ENCODE measurements at places on chromosomes 7 and 10.

DNA sequence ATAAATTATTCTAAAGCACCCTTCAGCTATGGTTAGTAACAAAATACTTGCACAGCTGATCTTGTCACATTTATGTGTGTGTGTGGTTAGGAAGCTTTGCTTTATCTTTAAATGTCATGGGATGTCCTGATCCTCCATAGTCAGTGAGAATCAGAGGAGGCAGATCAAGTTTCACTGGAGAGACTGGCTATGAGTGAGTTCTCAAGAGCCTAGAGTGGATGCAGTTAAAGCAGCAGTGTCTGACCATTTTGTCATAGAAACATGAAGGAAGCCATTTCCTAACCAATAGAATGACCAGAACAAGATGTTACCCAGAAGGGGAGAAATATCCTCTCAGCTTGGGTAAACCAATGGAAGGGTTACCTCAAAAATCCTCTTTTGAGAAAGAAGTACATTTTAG, 207.2 kb upstream of the DKK1 start:
- peak; percentile 3 for DNase-seq

DNA sequence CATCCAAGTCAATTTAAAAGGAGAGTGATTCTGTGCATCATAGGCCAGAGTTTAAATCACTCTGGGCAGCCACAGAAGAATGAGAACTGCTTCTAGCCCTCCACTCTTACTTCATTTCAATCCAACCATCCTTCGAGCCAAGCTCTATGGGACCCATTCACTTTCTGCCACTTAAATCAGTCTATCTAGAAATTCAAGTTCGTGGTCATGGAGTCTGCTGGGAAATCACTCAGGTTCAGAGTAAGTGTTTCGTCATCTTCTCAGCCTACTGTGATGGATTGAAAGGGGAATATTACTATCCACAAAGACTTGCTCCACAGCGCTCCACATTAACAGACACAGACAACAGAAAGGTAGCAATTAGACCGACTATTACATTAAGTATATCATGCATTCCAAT, 4.6 kb downstream of the DCLRE1C start:
- DNase-seq: no peak

- no peak for DNase-seq
These were observed 54.1 kb downstream of the UBE2H start for GRCh38 chr7:129898502-129899160.

- DNase-seq: no peak
These were observed 85.0 kb upstream of the ZNF800 start for GRCh38 chr7:127477295-127478023.

DNA sequence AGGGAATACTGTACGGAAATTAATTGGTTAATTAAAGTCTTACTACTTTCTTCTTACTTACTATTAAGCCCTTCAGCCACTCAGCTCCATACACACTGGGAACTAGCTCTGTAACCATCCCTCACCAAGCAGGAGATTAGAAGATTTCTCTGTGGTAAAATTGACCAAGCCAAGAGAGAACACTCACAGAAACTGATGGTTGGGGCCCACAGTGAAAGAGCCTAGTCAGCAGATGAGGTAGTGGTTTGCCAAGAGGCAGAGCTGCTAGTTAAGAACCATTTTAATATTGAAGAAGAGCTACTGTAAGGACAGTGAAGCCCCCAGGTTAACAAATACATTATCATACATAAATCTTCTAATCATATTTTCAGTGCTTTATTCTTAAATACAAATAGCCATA, 21.8 kb upstream of the C10orf53 start:
- DNase-seq: no peak

DNA sequence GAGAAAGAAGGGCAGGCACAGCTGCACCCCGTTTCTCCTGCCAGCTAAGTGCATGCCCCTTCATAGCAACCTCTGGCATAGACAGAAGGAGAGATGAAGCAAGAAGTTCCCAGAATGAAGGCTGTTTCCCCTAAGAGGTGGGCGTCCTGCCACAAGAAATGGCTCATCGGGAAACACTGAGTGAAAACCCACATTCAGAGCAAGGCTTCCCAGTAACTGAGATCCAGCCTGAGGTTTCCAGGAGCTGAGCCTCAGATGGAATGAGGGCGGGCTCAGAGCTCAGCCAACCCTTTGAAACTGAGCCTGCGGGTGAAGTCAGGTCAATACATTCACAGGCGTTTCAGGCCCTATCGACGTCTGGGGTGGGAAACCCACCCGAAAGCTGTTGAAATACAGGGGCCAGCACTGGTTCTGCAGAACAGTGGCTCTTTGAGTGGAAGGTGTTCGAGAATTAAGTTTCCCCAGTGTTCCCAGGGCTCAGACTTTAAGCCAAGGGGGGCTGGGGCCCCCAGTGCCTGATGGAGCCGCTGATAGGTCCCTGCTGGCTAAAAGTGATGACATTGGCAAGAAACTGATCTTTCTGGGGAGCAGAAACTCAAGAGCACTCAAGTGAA, 510.2 kb downstream of the RPS24 start:
- DNase-seq: no peak

- DNase-seq: no peak
These were observed 32.2 kb upstream of the MCU start for GRCh38 chr10:72659694-72660093.

DNA sequence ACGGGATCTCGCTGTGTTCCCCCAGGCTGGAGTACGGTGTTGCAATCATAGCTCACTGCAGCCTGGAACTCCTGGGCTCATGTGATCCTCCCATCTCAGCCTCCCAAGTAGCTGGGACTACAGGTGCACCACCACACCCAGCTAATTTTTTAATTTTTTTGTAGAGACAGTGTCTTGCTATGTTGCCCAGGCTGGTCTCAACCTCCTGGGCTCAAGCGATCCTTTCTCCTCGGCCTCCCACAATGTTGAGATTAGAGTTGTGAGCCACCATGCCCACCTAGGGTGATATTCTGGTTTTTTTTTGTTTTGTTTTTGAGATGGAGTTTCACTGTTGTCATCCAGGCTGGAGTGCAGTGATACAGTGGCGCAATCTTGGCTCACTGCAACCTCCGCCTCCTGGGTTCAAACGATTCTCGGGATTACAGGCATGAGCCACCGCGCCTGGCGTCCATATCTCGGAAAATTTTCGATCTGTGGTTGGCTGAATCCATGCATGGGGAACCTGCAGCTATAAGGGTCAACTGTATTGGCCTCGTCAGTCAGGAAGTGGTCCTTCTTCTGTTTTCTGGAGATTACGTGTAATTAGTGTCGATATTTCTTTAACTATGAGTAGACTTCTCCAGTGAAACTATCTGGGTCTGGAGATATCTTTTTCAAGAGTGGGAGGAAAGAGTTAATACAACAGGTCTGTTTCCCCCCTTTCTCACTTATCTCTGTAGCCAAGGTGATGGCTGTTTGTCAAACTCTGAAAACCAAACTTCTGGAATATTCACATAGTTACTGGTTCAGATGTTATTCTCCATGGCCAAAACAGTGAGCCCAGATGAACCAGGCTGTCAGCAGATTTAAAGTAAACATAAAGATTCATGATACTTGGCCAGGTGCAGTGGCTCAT, 21.0 kb upstream of the FIS1 start:
- DNase-seq: no peak

DNA sequence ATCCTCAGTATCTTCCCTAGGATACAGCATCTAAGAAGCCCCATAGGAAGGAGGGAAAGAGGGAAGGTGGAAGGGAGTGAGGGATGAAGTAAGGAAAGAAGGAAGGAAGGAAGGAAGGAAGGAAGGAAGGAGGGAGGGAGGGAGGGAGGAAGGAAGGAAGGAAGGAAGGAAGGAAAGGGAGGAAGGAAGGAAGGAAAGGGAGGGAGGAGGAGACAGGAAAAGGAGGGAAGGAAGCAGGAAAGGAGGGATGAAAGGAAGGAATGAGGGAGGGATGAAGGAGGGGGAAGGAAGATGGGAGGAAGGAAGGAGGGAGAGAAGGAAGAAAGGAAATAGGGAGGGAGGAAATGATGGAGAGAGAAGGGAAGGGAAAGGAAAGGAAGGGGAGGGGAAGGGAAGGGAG, 455.6 kb upstream of the ZMIZ1 start:
- DNase-seq: no peak

DNA sequence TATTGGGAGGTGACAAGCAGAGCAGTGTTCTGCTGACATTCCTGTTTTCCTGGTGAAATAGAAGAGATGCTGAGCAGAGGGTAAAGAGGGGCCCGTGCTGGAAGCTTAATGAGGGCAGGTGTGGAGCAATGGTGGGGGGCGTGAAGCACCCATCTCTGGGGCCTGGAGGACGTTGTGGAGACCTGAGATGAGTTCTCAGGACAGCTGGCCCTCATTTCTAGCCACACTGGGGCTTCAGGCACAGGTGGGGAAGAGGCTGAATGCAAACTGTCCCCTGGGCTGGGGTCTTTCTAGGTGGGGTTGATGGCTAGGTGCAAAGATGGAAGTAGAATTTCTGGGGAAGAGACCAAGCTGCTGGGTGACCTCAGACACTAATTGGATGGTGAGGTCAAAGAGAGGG, 274.2 kb upstream of the TCERG1L start:
- no peak for DNase-seq

GRCh38 chr7:135929722-135930141, 47.4 kb downstream of the MTPN start:
- no peak for DNase-seq

GRCh38 chr10:3971713-3972112, 186.7 kb upstream of the KLF6 start:
- DNase-seq: no peak

DNA sequence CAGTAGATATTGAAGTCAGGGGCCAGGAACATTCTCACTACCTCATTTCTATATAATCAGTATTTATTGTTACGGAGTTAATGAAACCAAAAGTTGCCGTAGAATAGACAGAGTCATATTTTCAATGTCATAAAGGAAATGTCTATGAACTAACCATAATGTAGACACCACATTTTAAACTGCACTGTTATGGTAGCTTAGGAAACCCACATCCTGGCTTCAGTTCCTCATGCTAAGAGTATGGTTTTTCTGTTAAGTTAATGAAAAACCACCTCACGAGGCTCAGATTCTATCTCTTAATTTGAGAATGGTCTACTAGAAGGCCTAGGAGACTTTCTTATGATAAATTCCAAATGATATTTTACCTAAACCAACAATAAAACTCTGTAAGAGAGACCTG, 166.5 kb downstream of the TMEM26 start:
- DNase-seq: no peak

DNA sequence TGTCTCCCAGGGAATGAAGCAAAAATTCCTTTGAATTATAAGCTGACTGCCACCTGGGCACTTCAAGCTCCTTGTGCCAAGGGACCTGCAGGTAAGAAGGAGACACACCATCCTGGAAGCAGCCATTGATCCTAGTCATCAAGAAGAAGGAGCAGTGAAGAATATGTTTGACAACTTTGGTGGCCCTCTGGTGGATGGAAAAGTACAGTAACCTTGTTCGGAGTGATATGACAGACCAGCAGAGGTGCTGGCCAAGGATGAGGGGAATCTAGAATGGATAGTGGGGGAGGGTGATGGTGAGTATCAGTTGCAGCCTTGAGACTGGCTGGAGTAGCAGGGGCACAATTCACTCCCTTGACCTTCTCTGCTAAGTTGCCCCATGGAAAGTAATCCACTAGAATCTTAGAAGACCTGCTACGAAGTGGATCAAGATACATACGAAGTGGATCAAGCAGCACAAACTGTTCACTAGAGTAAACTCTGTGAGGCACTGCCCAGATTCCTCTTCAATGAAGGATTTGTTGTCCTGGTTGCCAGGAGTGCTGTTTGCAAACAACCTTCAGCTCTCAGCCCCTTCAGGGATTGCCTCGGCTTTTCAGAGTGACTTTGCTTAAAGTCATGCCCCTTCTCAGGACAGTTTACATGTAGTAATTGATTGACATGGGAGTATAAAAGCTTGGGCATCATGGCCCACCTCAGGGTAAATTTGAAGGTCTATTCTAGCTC, 44.8 kb upstream of the ORC5 start:
- no peak for DNase-seq

DNA sequence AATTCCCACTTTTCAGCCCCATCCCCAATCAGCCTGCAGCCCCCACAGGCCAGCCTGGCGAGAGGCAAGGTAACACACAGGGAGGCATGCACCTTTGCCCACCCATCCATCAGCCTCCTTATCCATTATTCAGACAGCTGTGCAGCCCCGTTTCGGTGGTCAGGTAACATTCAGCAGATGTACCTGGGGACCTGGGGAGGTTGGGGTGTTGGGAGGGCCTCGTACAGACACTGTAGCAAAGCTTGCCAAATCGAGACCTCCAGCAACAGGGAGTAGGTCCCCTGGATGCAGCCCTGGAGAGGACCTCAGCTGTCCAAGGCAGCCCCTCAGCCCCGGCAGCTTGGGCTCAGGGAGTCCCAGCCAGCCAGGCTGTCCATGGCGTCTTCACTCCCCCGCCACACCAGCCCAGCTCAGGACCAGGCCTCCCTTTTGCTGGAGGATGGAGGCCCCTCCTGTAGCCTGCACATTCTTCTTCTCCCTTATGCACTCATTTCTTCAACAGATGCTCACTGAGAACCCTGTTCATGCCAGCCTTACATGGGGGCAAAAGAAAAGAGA, 8.5 kb upstream of the DRGX start:
- no peak for DNase-seq

Measured in NCI-H524 treated with DMSO at 0.1 percent for 48 hours (cell line).